NCI-H460 (cell line): ENCODE measurements at places on chromosomes 5 and 9. TPM values are rescaled to one million over a fixed set of nuclear protein-coding genes. Genes with fewer than 3 reads are reported as not detected.

The TMEM232 gene
- total RNA-seq, result 0.84 and 2.0 TPM in 2 replicates

GRCh38 chr9:127495884-127496555 is 44.7 kb downstream of the LRSAM1 start:
- no peak for DNase-seq

- no peak for DNase-seq
Measured at GRCh38 chr5:154999865-155000264, 13.7 kb upstream of the KIF4B start.

DNA sequence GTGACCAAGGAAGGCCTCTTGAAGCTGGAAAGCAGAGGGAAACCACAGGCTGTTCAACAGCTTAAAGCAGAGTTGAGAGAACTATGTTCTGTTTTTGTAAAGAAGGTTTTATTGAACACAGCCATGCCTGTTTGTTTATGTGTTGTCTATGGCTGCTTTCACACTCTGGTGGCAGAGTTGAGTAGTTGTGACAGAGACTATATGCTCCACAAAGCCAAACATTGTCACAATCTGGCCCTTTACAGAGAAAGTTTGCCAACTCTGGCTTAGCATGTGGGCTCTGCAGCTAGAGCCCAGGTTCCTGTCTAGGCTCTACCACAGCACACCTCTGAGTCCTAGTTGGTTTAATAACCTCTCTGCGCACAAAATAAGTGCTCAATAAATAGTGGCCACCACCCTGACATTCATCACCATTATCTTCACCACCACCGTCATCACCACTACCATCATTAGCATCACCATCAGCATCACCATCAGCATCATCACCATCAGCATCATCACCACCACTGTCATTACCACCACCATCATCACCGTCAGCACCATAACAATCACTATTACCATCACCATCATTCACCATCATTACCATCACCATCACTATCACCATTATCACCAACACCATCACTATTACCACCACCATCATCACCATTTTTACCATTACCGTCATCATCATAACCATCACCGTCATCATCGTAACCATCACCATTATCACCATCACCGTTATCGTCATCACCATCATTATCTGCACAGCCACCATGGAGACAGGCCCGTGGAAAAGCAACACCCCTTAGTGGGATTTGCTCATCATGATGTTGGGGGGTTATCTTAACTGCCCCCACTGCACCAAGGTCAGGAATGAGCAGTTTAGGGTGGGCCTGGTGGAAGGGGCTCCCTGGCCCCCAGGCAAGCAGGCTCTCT is 18.3 kb downstream of the AKNA start:
- peak; percentile 23 for DNase-seq

DNA sequence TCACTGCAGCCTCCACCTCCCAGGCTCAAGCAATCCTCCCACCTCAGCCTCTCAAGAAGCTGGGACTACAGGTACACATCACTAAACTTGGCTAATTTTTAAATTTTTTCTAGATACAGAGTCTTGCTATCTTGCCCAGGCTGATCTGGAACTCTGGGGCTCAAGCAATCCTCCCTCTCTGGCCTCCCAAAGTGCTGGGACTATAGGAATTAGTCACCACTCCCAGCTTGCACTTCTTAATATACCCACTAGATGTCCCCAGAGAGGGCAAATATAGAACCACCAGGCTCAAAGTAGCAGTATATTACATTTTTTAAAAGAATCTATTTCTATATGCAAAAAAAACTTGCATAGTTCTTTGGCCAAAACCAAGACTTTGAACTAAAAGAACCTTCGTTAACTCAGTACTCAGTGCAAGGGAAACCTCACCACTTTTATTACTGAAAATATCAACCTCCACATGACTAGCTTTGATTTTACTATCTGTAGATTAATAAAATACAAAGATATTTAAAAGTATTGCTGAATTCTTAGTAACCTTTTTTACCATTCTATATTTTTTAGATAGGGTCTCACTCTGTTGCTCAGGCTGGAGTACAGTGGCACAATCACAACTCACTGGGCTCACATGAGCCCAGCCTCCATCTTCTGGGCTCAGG is 25.8 kb upstream of the HSD17B3 start:
- peak; percentile 66 for DNase-seq

- DNase-seq, result no peak
Measured at GRCh38 chr9:71719562-71719961, 48.8 kb downstream of the CEMIP2 start.

DNA sequence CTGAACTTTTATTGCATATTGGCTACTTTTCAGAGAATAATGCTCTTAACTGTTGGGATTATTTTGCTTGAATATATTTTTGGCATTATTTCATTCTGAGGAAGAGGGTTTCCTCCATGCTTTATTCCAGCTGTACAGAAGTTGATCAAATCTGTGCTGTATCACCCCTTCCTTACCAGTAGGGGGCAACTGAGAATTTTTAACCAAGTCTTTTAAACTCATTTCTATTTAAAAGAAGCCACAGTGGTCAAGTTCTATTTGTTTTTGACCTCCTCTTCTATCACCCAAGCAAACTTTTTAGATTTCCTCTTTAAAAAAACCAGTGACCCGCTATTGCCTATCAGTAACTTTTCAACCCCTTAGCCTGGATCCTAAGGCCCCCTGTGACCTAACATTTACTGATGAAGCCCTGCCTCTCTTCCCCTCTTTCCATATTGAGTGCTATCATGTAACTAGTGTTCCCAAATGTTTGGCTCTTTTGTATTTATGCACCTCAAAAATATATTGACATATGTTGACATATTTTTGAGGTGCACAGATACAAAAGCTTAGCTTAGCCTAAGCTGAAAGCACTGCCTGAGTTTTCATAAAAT is 80.6 kb downstream of the FBXO4 start:
- peak; percentile 16 for DNase-seq

- no peak for DNase-seq
Measured at GRCh38 chr9:89579741-89580385, 24.9 kb upstream of the GADD45G start.

The SPATA31A3 gene
- total RNA-seq, result not detected in 2 replicates

GRCh38 chr5:91190314-91190690 is 192.8 kb downstream of the ARRDC3 start:
- no peak for DNase-seq

- DNase-seq, result no peak
Measured at GRCh38 chr9:3823842-3824475, 298.2 kb upstream of the RFX3 start.
